ENCODE measurements at places on chromosomes 1 and 21.

GRCh38 chr1:167803358-167804207 is 81.8 kb downstream of the MPZL1 start:
- peak; percentile 94 for DNase-seq

- DNase-seq: no peak
Measured at GRCh38 chr1:44050261-44050660, 19.0 kb upstream of the SLC6A9 start.

GRCh38 chr21:30081506-30081905 is 85.1 kb downstream of the CLDN17 start:
- DNase-seq: no peak

DNA sequence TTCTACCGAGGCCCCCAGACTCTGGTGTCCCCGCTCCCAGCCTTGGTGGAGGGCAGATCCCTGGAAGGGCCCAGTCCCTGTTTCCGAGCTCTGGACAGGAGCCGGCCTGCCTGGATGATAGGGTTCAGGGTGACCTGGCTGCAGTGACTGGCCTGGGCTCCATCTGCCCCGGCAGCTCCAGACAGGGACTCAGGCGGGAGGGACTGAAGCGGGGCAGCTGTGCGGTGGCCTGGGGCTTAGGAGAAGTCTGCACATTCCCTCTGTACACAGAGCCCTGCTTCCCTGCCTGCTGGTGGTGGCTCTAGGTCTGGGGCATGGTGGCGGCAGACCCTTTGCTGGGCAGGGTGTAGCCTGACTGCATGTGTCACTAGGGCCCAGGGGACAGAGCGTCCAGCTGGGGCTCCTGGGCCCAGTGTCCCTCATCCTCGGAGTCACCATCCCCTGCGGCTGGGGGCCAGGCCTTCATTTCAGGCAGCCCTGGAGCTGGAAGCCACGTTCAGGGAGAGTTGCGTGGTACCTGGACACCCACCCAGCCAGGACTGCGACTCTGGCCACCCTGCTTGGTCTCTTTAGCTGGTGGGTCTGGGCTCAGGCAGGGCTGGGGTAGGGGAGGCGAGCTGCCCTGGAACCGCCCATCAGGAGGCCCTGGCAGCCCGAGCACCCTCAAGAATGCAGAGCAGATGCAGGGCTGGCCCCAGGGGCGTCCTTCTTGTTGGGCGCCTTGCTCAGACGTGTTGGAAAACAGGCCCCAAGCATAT is 9.6 kb downstream of the ARHGEF16 start:
- no peak for DNase-seq

DNA sequence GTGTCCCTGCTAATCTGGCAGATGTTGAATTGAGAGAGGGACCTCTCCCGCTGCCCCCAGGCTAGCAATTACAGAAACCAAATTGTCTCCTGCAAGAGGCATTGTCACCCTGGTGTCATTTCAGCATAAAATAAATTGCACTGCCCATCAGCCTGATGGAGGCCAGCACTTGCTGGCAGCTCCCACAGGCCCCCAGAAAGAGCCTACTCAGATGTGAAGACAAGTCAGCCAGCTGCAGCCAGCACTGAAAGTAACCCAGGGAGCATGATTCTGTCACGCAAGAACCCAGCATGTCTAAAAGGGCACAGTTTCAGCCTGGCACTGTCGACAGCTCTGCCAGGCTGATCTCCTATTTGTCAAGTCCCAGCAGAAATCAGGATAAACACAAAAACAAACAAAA is 110.3 kb upstream of the CTTNBP2NL start:
- no peak for DNase-seq

DNA sequence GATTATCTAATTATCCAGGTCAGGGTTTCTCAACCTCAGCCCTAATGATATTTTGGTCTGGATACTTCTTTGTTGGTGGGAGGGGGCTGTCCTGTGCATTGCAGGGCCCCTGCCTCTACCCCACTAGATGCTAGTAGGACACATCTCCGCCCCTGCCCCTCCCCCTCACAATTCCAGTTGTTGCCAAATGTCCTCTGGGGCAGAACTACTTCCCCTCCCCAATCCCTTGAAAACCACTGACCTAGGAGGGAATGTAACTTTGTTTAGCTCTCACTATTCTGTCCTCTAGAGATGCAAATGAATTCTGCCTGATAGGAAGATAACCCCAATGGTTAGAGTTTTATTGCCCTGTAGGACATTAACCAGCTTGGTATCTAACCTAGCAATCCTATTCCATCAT is 8.1 kb downstream of the CACNA1S start:
- no peak for DNase-seq

DNA sequence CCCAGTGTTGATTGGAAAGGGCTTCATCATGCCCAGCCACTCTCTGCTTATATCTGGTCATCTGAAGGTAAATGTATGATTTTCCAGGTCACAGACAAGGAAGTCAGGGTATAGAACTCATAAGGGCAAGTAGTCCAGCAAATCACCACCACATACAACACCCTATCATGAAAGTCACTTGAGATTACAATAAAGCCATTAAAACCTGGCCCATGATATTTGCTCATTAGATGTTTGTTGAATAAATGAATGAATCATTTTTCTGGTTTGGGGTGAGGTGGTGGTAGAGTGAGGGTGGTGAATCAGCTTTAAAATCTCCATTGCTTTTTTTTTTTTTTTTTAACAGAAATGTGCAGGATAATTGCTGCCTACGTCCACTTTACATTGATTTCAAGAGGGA is 91.9 kb downstream of the TGFB2 start:
- no peak for DNase-seq

All from stimulated activated naive CD8-positive, alpha-beta T cell treated with anti-CD3 and anti-CD28 coated beads, Interleukin-15, Interleukin-2, amounts not matched to agents 100 U/mL and 50 U/mL, for 24 hours (primary cell).